ENCODE measurements at places on chromosomes 6 and 20. TPM values are rescaled to one million over a fixed set of nuclear protein-coding genes. Genes with fewer than 3 reads are reported as not detected.

MATN4 gene
- total RNA-seq, result not detected

AIF1 gene
- total RNA-seq, result not detected

CRIP3 gene
- 2.0 TPM for total RNA-seq

NKX2-4 gene
- total RNA-seq, result not detected

GRCh38 chr6:54094786-54095185, 16.5 kb upstream of the MLIP start:
- H3K27ac ChIP-seq, result no peak overlapping the region
- DNase-seq, result no peak
- H3K4me1 ChIP-seq, result peaks cover 3% of the 10 kb centered on the region
- no peaks in the 10 kb centered on the region for H3K27me3 ChIP-seq
- no peaks in the 10 kb centered on the region for H3K36me3 ChIP-seq

DNA sequence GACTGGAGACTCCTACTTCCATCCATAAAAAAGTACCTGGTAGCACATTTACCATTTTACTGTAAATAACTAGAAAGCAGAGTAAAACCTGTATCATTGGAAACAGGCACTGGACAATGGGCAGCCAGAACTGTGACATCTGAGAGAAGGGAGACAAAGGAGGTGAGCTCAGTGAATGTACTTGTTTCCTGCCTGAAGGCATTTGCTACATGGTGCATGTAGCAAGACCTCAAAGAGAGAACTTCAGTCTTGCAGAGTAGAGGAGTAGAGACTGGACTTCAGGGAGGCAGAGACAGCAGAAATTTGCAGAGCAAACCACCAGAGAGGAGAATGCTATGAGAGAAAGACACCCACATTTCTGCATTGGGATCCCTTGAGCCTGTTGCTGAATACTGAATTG, 171.0 kb upstream of the CCN2 start:
- peaks cover 25% of the 10 kb centered on the region for H3K4me1 ChIP-seq
- H3K4me3 ChIP-seq, result no peak overlapping the region
- H3K27me3 ChIP-seq, result no peaks in the 10 kb centered on the region
- H3K27ac ChIP-seq, result no peak overlapping the region
- DNase-seq, result no peak

GRCh38 chr20:61205769-61206168, 46.3 kb upstream of the CDH4 start:
- no peaks in the 10 kb centered on the region for H3K4me1 ChIP-seq
- no peak overlapping the region for H3K27ac ChIP-seq
- H3K27me3 ChIP-seq, result peaks cover 27% of the 10 kb centered on the region
- no peak for DNase-seq
- H3K4me3 ChIP-seq, result no peak overlapping the region
- peaks cover 3% of the 10 kb centered on the region for H3K36me3 ChIP-seq

DNA sequence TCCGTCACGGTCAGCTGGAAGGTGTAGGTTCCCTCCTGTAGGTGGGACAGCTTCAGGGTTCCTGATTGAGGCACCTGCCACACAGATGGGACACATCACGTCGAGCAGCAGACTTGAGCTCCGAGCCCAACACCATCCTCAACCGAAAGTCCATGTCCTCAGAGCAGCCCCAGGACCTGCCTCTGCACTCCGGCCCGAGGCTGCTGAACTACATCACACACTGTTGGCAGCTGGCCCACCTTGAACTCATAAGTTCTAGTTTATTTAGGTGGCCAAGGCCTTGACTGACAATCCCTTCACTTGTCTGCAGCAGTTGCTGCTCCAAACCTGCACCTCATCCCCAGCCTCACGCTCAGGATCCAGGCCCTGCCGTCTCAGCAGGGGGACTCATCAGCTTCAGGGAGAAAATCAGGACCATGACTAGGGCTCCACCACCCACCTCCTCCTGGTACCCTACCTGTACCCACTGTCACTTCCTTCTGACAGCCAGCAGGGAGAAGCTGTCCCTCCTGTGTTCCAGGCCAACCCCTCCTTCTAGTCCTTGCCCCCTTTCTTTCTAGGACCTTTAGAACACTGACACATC, 21.0 kb downstream of the LRP11 start:
- no peak for DNase-seq
- H3K27ac ChIP-seq, result no peak overlapping the region
- peaks cover 9% of the 10 kb centered on the region for H3K36me3 ChIP-seq
- no peak overlapping the region for H3K4me3 ChIP-seq

DNA sequence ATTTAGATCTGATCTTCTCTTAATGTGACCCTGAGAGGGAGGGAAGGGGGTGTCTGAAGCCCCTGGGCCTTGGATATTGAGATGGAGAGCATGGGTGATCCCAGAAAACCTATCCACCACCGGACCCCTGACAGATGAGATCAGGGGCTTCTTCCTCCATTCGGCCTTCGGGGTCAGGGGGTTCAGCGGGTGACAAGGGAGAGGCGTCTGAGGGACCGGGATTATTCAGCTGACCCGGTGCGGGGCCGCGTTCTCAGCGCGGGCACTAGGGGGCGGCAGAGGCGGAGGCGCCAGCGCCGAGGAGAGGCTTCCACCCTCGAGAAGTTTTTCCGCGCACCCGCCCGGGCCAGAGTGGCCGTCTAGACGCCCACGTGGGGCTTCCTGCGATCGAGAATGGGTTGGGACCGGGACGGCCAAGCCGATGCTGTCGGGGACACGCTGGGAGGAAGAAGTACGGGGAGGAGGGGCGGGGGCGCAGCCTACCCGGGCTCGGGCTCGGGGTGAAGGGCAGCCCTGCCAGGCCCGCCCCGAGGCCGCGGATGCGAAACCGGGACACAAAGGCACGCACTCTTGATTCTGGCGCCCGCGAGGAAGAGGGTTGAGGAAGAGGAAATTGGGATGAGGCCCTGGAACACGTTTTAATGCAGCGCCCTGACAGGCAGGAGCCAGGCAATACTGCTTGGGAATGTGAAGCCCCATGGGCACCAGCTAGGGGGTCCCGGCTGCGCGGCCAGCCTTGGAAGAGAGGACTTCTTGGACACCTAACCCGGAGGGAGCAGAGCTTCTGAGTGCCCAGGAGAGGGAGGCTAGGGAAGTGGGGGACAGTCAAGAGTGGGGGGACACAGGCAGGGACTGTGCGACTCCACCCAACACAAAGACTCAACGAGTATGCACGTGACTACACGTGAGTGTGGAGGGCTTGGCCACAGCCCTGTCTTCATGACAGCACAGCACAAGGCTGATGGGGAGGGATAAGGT, 30.6 kb downstream of the COL11A2 start:
- peaks cover 13% of the 10 kb centered on the region for H3K4me1 ChIP-seq
- H3K27ac ChIP-seq, result peak overlapping the region; percentile 57
- H3K4me3 ChIP-seq, result peak overlapping the region; percentile 74
- DNase-seq, result peak; percentile 86
- H3K36me3 ChIP-seq, result no peaks in the 10 kb centered on the region
- H3K27me3 ChIP-seq, result peaks cover 4% of the 10 kb centered on the region

Measured in neural crest cell (in vitro differentiated cells).